ENCODE measurements at places on chromosomes 5 and 9. TPM values are rescaled to one million over a fixed set of nuclear protein-coding genes. Genes with fewer than 3 reads are reported as not detected.

GRCh38 chr9:92745331-92745730 is 19.3 kb downstream of the BICD2 start:
- H3K27me3 ChIP-seq, result no peaks in the 10 kb centered on the region
- no peak overlapping the region for H3K4me3 ChIP-seq
- H3K27ac ChIP-seq, result no peak overlapping the region
- H3K4me1 ChIP-seq, result peaks cover 7% of the 10 kb centered on the region
- no peaks in the 10 kb centered on the region for H3K36me3 ChIP-seq
- DNase-seq, result no peak

The LECT2 gene
- 0.70 TPM for total RNA-seq

DNA sequence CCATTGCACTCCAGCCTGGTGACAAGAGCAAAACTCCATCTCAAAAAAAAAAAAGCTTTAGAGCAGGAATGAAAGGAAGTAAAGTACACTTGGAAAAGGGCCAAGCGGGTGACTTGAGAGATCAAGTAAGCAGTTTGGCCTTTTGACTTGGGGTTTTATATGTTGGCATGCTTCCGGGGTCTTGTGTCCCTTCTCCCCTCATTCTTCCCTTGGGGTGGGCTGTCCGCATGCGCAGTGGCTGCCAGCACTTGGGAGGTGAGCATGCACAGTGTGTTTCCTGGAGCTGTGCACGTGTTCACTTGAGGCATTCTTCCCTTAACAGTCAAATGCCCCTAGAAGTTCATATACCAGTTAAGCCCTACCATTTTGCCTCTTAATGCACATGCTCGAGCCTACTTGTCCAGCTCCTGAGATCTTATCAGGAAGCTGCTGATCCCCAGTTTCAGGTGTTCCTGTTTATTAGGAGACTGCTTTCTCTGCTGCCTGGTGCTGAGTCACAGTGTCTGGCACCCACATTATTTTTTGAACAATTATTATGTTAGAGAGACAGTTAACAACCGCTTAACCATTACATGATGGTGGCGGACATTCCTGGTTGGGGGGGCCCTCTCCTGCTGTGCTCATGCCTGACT is 32.6 kb upstream of the PRRC2B start:
- DNase-seq, result no peak
- peaks cover 7% of the 10 kb centered on the region for H3K4me1 ChIP-seq
- H3K36me3 ChIP-seq, result no peaks in the 10 kb centered on the region
- H3K4me3 ChIP-seq, result no peak overlapping the region
- no peaks in the 10 kb centered on the region for H3K27me3 ChIP-seq

The TPD52L3 gene
- total RNA-seq, result not detected

DNA sequence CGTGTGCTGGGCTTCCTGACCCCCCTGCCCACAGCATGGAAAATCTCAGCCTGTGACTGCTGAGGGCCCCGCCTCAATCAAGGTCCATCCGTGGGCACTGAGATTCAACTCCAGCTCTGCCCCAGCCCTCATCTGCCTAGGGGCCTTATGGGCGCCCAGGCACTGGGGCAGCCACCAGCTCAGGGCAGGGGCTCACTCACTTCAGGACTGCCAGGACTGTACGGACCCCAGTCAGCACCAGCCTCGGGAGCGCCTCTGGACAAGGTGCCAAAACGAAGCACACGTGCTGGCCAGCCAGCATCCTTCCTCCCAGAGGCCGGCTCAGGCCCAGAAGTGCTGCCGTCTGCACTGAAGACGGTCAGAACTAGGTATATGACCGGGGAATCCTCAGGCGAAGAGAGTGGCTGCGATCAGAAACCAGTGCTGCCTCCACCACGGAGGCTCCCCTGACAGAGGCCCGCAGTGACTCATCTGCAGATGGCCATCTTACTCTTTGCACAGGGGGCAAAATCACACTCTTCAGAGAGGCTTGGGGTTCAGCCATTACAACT is 19.6 kb downstream of the CLPTM1L start:
- H3K4me1 ChIP-seq, result peaks cover 20% of the 10 kb centered on the region
- H3K27ac ChIP-seq, result no peak overlapping the region
- no peaks in the 10 kb centered on the region for H3K27me3 ChIP-seq
